Stimulated activated naive CD4-positive, alpha-beta T cell (primary cell): ENCODE measurements at places on chromosomes 2 and 18.

GRCh38 chr2:215428060-215428910, 7.6 kb downstream of the FN1 start:
- DNase-seq, result no peak

DNA sequence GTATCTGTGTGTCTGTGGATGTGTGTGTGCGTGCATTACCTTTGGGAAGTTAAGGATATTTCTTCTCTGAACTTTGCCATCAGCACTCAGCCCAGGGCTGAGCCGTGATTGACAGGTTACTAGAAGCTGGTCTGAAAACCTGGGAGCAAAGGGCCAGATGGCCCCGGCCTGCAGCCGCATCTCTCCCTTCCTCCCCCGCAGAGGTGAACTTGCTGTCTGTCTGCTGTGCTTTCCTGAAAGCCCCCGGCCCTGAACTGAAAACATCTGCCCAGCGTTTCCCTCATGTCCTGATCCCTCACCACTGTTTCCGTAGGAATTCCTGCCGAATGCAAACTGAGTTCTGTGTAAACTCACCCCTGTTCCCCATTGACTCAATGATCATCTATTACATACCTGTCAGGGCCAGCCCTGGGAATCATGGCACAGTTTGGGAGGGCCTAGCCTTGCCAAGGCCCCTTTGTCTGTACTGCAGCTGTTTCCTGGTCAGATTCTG, 45.8 kb downstream of the MYCN start:
- DNase-seq, result no peak

- DNase-seq, result no peak
These were observed 841.8 kb downstream of the SLC4A3 start for GRCh38 chr2:220469201-220469600.

GRCh38 chr2:203790134-203790852, 77.3 kb upstream of the CTLA4 start:
- no peak for DNase-seq
